ENCODE measurements at places on chromosomes 7 and 10.

GRCh38 chr7:77606562-77606961 lies 69.5 kb downstream of the PTPN12 start:
- no peak for DNase-seq

DNA sequence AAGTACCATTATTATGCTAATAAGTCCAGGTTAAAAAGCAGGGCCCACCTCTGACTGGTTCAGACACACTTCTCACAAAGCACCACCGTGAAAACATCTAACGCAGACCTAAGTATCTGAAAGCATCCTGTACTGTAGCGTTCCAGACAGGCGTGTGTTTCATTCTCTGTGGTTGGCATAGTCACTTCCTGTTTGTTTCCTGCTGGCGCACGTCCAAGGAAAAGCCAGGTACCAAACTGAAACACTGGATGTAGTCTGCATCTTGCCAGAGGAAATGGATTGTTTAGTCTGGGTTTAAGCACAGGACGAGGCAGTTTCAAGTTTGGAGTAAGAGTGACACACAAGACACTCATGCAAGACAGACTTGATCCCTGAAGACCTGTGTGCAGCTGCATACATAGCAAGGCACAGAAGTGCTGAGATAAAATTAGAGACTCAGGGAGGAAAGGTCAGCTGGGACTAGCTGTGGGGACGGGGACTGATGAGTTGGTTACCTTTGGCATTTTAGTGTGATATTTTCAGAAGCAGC lies 23.3 kb downstream of the BPGM start:
- DNase-seq = peak; percentile 67

DNA sequence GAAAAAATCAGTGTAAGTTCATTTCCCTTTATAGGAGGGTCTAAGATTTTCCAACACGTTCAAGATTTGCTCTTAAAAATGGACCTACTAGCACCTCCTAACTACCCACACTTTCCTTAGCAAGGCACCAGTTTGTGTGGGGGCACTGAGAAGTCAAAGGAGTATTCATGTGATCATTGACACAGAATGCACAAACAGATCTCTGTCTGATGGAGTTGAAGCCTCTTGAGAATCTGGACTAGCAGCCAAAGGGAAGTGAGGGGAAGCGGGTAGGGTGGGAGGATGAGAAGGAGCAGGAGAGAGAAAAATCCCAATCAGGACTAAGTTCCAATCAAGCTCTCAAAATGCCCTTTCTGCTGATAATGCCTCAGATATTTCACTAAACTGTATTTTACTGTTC lies 4.1 kb downstream of the MMS19 start:
- DNase-seq = no peak

GRCh38 chr7:155653803-155654202 lies 9.3 kb downstream of the RBM33 start:
- DNase-seq = no peak

DNA sequence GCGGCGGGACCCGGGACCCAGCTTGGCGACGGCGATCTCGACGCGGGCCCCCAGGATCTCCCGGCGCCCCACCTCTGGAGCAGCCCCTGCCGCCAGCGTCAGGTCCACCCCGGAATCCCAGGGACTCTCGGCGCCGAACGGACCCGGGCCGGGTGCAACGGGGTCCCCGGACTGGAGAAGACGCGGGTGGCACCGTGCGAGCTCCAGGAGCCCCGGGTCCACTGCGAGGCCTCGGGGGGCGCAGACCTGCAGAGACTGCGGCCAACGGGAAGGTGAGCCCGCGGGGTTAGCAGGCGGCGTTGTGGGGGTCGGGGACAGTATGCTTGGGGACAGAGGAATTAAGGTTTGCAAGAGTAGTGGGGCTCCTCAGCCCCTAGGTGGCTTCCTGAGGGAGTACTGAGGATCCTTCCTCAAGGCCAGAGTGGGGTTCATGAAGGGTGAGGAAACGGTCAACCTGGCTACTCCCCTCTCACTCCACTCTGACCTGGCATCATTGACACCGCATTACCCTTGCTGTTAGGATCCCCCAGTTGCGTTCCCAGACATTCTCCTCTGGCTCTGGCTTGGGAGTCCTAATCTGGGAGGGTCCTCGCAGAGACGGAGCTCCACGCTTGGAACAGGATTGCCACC lies 353 bp downstream of the EPHB6 start:
- no peak for DNase-seq

DNA sequence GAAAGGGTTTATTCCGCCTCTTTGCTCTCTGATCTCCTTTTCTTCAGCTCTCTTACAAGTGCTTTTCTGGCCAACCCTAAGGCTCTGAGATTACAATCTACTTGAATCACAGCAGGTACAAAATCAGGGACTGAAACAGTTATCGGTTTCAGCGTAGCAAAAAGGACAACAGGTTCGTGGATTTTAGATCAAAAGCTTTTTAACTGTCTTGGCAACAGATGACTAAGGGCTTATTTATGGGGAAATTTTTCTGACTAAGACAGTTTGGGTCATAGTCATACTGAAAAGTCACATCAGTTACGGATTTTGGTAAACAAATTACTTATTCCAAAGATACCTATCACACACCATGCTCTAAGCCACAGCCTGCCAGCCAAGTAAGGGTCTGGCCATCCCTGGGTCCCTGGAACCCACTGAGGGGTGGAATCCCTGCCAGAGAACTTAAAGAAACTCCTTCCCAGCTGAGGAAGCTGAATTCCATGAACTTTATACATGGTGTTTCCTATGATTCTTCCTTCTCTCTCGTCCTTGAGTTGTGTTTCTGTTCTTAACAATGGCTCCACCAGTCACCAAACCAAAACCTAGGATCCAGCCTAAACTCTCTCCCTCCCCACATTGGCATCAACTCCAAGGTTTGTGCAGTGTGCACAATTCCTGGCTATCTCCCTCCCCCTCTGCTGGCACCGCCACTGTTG lies 169.3 kb downstream of the FAM107B start:
- DNase-seq = no peak

DNA sequence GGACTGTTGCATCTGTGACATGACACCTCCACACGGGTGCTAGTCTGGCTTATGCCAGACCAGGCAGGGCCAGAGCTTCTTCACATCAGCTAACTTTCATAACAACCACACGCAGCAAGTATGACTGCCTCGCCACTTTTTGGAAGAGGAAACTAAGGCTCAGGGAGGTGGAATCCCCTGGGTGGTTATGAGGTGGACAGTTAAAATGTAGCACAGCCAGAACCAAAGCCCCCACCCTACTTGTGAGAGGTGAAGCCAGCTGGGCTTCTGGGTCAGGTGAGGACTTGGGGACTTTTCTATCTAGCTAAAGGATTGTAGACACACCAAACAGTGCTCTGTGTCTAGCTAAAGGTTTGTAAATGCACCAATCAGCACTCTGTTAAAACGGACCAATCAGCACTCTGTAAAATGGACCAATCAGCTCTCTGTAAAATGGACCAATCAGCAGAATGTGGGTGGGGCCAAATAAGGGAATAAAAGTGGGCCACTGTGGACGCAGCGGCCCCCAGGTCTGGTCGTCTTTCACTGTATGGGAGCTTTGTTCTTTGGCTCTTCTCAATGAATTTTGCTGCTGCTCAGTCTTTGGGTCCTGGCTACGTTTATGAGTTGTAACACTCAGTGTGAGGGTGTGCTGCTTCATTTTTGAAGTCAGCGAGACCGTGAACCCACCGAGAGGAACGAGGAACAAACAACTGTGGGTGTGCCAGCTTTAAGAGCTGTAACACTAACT lies 171.0 kb downstream of the PTPN20 start:
- DNase-seq = no peak

GRCh38 chr10:99325281-99325680 lies 3.9 kb upstream of the CNNM1 start:
- DNase-seq = no peak

- no peak for DNase-seq
Observed at GRCh38 chr10:103491729-103492364, 1.7 kb upstream of the NEURL1 start.

DNA sequence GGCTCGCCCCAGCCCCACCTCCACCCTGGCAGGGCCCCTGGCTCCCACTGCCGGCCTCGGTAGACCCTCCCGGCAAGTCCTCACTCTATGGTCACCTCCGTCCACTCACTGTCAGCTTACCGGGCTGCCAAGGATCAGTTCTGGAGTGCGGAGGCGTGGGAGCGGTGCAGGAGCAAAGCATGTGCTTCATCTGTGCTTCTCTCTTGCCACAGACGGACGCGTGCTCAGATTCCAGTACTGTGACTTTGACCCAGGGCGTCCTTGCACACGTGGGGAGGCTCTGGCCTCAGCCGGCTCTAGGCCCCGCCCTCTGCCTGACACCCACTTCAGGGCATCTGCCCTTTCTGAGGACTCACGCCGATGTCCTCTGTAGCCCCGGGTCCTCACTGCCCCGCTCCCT lies 547.5 kb upstream of the FOXK1 start:
- DNase-seq = no peak

- DNase-seq = no peak
Observed at GRCh38 chr7:153190452-153190851, 430.9 kb downstream of the ACTR3B start.

GRCh38 chr10:120381931-120382330 lies 75.1 kb upstream of the PLPP4 start:
- DNase-seq = no peak

DNA sequence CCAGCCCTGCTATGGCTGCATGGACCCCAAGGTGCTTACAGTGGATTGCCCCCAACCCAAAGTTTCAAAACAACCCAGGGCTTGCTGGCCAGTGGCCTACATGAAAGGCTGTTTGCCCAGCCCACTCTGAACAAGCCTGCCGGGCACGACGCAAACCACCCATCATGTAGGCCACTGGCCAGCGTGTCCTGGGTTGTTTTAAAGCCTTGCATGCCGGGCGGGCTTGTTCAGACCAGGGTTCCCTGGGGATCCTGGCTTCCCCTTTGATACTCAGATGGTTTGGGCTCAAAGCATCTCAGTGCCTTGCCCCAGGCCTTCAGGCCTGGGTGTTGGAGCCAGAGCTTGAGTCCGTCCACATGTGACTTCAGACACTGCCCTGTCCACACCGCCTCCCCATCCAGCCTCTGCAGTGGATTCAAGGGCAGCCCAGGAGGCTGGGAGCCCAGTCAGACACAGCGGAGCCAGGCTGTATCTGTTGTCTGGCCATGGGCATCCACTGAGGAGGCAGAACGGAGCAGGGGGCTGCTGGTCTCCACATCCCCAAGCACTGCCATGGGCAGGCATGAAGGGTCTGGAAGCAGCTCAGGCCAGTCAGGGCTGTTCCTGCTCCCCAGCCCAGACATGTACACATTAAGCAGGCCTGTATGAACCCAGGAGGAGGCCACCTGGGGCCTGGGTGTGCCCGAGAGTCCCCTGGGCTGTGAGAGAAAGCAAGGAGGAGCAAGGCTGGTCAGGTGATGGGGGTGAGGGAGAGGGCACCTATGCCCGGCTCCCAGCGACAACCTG lies 4.0 kb upstream of the ADIRF start:
- DNase-seq = no peak

GRCh38 chr10:117239051-117239450 lies 1.9 kb upstream of the SLC18A2 start:
- DNase-seq = no peak

DNA sequence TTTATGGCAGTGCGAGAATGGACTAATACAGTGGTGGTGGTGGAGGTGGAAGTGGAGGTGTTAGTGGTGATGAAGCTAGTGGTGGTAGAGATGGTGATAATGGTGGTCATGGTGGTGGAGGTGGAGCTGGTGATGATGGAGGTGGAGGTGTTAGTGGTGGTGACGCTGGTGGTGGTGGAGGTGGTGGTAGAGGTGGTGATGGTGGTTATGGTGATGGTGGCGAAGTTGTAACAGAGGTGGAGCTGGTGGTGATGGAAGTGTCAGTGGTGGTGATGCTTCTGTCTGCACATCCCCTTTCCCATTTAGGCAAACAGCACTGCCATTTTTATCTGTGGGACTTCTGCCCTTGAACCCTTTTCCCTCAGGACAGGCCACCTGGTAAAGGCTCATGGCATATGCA lies 7.4 kb upstream of the PTPRN2 start:
- DNase-seq = no peak

DNA sequence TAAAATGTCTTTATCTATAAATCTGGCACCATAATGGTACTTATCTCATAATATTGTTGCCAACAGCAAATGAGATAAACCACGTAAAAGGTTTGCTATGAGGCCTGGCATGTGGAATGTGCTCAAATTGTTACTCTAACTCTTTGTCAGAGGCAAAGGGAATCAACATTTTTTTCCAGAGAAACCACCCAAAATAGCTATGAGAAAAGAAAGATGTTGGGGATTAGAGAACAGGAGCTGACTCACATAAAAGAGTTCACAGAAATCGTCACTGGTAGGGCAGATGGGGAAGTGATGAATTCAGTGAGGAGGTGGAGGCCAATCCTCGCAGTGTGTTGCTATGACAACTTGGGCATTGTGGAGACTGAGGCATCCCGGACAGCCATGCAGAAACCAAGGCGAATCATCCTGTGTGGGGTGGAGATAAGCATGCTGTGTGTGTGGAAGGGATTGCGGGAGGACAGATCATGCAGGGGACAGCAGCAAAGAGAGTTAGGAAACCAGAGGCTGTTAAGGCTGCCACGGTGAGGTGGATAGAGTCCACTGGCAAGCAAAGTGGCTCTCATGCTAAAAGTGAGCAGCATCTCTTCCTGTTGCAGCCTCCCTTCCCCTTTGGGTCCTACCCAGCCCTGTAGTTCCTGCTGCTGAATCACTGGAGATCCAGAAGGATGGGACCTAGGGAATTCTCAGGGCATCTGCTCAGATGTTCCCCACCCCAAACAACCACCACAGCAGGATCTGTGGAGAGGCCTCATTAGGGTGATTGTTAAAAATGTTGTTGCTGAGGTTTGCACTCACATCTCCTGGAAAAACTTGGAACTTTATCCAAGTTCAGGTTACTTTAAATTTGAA lies 103.9 kb downstream of the CUBN start:
- peak; percentile 78 for DNase-seq

- no peak for DNase-seq
Observed at GRCh38 chr7:105613611-105614330, 32.5 kb upstream of the EFCAB10 start.

- DNase-seq = no peak
Observed at GRCh38 chr10:49331431-49331830, 32.5 kb downstream of the C10orf71 start.

GRCh38 chr10:1531883-1532597 lies 205.3 kb downstream of the ADARB2 start:
- no peak for DNase-seq

DNA sequence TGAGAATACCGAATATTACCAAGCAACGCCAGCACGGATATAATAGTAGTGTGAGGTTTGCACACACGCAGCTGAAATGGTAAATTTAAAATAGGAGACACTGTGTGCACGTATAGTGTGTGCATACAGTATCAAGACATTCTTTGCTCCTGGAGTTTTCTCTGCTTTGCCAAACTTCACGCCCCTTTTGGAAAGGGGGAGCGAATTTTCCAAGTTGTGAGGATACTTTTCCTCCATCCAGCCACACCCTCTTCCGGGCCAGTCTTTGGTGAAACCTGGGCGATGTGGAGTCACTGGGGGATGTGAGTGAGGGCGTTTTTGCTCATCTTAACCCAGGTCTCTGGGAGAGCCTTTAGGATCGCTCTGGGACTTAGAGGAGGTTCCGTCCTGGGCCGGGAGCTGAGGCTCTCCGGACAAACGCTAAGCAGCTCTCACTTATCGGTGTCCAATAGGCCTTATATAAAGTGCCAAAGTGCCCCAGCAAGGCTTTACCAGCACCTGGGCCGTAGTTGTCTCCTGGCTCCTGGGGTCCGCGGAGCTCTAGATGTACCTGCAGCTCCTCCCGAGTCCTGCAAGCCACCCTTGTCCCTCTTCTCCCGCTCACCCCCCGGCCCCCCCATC lies 160.0 kb upstream of the MKI67 start:
- DNase-seq = no peak

- no peak for DNase-seq
Observed at GRCh38 chr10:132481690-132482089, 55.9 kb upstream of the INPP5A start.

Measured in activated T-cell treated with anti-CD3 and anti-CD28 coated beads for 24 hours (primary cell).